ENCODE measurements at places on chromosomes 5 and 9.
A peak's percentile ranks its signal among the peaks of the same experiment; 100 is the strongest.

DNA sequence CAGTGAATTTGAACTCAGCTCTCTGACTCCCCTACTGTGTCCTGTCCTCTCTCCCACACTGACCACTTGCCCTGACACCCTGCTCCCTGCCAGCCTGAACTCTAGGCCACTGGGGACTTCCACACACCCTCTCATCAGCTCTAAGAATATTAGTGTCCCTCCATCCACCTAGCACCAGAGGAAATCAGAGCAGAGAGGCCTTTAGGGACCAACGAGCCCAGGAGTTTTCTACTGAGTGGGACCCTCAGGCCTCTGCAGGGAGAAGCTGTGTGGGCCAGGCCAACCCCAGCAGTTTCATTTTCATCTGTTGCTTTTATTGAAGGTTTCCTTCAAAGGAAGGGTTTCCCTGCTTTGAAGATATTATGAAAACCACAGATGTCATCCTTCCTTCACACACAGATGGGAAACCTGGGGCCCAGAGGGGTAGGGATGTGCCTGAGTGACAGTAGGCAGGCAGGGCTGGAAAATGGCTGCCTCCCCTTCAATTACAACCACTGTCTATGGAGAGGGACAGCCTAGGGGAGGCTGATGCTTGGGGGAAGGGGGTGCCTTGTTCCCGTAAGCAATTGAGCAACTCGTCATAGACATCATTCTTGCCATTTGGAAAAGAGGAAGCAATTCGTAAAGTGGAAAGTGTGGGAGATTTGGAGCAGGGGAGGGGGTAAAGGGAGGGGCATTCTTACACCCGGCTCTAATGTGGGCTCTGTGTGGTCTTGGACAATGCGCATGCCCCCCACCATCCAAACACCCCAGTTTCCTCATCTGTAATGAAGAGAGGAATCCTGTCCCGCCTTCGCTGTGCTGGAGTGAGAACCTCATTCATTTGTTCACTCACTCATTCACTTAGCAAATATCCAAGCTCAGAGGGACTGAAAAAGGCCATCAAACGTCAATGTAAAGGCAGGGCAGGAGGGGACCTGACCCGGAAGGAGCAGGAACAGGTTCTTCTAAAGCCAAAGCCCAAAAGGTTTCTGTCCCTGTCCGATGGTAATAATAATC is 3.9 kb downstream of the GLIPR2 start:
- no peak for DNase-seq

GRCh38 chr9:21708856-21709255 is 93.6 kb upstream of the MTAP start:
- DNase-seq: no peak

DNA sequence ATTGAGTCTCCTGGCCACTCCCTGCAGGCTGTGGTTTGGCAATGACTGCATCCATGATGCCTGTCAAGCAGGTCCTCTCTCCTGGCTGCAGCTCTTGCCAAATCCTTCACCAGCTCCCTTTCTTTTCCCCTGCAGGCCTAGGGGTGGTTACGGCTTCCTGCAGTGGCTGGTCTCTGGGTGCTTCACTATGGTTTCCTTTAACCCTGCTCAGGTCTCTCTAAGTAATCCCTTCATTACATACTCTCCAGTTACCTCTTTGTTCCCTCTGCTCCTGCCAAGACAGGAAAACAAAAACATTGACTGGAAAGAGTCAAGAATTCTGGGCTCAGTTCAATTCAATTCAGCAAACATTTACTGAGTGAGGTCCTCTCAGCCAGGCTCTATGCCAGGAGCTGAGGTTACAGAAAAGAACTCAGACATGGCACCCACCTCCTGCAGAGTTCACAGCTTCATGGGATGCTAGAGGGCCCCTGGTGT is 19.8 kb upstream of the PTPN3 start:
- no peak for DNase-seq

DNA sequence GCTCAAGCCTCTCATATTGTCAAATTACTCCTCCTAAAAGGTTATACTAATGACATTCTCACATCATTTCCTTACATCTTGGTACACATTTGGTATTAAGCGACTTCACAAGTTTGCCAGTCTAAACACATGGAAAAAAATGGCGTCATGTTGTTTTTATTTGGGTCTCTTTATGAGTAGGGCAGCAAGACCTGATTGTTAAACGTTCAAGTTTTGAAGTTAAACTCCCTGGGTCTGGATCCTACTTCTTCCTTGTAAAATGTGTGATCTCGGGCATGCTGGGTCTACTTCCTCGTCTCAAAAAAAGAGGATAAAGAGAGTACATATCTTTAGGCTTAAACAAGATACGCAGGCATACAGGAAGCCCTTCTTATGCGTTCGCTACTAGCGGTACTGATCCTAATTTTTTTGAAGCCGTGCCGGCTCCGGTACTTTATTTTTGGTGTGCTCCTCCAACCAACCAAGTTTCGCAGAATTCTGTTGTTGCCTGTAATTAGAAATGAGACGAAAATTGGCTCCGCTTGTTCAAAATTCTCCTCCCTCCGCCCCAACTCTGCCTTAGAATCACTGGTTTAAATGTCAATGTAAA is 596 bp upstream of the CDC37L1 start:
- no peak for DNase-seq

GRCh38 chr5:94524841-94525697 is 93.3 kb downstream of the KIAA0825 start:
- DNase-seq: peak; percentile 4

- DNase-seq: no peak
Observed at GRCh38 chr9:69249337-69249736, 75.3 kb downstream of the TJP2 start.

Data from renal cortex interstitium (tissue), 15 donors.